NCI-H82 (cell line): ENCODE measurements at places on chromosomes 1 and 21.
A peak's percentile ranks its signal among the peaks of the same experiment; 100 is the strongest.

DNA sequence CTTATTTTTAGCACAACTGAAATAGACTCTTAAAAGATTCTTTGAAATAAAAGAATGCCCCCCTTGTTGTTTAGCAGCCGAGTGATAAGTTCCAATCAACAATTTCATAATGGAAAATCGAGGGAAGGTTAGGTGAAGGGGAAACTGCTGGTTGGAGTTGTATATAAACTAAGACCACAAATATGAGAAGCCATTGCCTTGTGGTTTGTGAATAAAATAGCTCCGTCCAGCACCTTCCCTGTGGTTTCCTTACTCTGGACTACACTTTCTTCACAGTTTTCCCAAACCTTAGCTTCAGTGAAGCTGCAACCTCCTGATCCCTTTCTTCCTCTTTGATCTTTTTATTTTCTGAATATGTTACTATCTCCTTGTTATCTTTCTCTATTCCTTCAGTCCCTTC is 6.7 kb upstream of the RAB3GAP2 start:
- DNase-seq, result no peak

DNA sequence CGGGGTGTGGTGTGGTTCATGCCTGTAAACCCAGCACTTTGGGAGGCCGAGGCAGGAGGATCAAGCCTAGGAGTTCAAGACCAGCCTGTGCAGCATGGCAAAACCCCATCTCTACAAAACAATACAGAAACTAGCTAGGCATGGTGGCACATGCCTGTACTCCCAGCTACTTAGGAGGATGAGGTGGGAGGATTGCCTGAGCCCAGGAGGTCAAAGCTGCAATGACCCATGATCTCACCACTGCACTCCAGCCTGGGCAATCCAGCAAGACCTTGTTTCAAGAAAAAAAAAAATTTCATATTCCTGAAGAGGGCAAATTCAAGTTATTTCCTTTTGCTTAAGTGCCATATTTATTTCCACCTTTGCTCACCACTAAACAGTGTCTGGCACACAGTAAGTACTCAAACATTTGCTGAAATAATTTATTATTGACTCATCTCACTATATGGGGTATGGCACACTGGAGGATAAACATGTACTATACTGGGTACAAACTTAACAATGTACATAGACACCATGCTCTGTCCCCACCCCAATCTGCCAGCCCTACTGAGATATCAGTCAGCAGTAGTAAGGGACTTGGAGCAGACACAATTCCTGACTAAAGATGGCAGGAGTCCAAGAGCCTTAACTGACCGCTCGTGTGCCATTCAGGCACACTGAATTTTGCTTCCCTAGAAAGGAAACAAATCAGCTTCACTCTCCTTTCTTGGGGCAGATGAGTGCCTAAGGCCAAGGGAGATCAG is 15.5 kb downstream of the MEAF6 start:
- DNase-seq, result no peak

DNA sequence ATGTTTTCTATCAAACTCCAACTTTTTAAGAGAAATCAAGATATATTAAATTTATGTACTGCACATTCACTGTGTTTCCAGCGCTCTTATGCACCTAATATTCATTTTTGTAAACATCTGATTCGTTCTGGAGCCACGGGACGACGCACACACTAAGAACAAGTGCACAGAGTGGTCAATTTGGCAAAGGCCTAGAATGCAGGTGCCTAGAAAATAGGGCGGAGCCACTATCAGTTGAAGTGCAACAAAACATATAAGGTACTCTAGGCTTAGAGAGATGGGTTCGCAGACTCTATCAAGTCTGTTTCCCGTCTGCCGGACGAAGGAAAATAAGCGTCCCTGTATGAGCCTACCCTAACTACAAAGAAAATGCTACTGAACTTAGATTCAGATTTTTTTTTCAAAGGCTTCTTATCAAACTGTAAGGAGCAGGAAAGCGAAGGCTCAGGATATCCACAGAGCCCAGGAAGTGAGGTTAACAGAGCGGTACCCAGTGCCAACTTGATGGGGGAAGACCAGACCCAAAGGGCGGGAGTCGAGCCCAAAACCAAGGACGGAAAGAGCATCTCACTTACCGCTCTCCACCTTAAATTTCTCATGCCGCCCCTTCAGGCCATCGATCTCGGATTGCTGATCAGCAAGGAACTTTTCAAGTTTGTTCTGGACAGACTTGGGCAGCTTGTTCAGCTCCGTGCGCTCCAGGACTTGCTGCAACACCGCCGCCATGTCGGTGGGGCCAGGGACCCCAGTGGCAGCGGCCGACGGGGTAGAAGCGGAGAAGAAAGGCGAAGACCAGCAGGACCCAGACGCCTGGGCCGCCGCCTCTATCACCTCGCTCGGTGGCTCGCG is 526 bp downstream of the TPR start:
- peak; percentile 68 for DNase-seq

DNA sequence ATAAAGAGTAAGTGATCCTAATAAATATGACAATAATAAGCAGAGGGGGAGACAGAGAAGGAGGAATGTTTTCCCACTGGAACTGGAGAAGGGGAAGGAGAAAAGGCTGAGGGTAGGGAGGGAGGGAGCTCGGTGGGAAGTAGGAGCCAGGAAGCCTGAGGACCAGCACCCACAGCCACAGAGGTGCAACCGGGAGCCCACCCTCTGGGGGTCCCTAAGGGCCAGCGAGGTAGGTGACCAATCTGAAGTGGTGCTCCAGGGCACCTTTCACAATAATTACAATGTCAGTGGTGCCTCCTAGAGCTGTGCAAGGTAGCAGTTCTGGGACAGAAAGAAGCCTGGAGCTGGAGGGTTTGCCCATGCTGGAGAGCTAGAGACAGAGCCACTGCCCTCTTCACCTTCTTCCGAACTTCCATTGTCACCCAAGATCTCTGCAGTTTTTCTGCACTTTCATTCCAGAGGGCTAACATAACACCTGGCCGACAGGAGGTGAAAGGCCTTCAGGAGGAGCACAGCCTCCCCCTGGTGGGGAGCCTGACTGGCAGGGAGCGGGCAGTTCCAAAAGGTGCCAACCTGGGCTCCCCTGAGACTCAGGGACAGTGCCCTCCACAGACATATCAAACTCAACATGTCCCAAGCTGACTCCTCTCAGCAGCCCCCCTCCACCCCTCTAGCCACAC is 4.1 kb upstream of the AHCYL1 start:
- DNase-seq, result peak; percentile 11

- DNase-seq, result no peak
These were observed 17.6 kb downstream of the RABIF start for GRCh38 chr1:202871367-202871766.

DNA sequence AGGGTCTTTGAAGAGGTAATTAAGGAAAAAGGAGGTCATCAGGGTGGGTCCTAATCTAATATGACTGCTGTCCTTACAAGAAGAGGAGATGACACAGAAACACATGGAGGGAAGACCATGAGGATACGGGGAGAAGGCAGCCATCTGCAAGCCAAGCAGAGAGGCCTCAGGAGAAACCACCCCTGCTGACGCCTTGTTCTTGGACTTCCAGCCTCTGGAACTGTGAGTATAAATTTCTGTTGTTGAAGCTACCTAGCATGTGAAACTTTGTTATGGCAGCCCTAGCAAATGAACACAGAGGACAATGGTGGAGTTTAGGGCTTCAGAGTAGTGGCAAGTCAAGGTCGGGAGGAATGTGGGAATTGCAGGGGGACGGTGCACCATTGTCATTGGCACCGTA is 36.7 kb upstream of the FAM89A start:
- no peak for DNase-seq

DNA sequence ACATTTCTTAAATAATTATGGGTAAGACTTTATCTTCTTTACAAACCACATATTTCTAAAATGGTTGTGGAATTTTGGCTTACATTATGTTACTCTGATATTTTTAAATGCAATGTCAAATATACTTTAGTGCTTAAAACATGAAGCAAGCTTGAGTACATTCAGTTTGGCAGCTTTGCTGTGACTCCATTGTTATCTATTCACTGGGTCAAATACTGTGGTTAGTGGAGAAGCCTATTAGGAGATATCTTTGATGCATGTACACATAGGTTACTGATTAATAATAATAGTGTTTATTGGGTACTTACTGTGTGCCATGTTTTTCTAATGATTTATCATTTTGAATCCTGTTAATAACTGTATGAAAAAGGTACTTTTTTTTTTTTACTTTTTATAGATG is 520.4 kb upstream of the B3GALT2 start:
- no peak for DNase-seq

GRCh38 chr1:173532237-173532636 is 55.1 kb downstream of the PRDX6 start:
- DNase-seq, result no peak

DNA sequence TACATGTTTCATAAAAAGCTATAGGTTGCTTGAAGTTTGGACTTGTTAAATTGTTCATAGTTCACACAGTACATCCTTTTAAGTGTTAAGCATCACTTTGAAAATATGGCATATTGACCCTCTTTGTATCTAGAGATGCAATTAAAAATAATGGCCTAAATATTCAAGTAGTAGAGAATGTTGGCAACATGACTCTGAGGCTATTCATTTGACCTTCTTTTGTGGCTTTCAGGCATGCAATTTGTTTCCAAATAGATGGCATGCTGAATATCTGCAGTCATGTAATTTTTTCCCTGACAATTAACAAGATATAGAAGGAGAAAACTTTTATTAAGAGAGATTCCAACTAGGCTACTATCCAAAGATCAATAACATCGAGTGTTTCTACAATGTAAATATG is 230.5 kb upstream of the ZRANB2 start:
- no peak for DNase-seq

GRCh38 chr1:174789399-174789798 is 210.3 kb upstream of the CACYBP start:
- DNase-seq, result no peak

DNA sequence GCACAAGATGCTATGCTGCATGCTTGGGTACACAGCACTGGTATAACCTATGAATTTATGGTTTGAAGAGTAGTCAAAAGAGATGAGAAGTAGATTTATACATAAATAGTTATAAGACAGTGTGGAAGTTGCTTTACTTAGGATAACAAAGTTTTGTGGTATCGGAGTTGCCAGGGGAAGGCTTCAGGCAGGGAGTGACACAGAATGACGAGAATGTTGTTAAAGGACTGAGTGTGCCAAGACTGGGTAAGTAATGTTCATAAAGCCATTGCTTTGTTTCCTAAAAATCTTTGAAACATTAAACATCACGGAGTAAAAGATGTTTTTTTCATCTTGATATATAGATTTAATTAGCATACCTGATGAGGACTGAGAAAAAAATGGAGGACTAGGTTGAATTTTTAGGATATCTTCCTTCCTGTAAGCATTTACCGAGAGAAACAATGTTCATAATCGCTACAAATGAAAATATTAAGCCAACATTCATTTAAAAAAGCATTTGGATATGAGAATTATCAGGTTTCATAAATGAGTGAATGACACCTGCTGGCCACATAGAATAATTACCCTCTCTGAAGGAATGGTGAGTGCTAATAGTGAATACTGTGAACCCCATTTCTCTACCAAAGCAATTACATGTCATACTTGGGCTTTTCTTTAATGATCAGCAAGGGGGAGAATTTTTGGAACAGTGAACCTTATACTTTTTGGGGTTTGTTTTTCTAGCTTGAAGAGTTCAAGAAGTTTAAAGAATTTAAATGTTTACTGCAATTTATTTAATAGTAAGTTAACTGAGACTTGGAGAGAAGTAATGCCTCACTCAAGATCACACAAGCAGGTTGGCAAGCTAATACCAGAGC is 28.4 kb downstream of the EXTL2 start:
- DNase-seq, result peak; percentile 44

DNA sequence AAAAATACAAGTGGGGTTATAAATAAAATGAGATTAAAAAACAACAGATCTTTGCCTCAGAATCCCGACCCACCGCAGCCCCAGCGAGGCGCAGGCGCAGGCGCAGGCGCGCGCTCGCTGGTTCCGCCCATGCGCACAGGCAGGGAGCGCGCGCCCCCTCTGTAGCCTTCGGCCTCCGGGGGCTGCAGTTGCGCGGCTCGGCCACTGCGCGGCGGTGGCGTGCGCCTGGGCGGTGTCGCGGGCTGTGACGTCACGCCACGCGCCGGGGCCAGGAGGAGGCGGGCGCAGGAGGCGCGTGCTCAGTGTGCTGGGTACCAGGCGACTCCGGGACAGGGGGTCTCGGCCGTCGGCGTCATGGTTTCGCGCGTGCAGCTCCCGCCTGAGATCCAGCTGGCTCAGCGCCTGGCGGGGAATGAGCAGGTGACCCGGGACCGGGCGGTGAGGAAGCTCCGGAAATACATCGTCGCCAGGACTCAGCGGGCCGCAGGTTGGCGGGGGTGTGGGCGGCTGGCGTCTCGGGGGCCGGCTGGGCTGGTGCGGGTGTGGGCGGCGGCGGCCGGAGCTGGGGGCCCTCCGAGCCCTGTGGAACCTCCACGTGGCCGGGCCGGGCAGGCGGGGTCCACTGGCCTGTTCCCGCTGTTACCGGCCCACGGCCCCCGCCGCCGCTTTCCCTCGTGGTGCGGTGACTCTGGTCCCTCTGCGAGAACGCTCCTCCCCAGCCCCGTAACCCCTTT is at the start of gene RRP1:
RRP1 (plus strand) TSS at position 302 of the 734 bp plus-strand sequence; CDS start at position 355, 53 bp downstream.
- DNase-seq, result peak; percentile 93

- no peak for DNase-seq
These were observed 409.5 kb upstream of the ADGRL2 start for GRCh38 chr1:81391125-81391828.

DNA sequence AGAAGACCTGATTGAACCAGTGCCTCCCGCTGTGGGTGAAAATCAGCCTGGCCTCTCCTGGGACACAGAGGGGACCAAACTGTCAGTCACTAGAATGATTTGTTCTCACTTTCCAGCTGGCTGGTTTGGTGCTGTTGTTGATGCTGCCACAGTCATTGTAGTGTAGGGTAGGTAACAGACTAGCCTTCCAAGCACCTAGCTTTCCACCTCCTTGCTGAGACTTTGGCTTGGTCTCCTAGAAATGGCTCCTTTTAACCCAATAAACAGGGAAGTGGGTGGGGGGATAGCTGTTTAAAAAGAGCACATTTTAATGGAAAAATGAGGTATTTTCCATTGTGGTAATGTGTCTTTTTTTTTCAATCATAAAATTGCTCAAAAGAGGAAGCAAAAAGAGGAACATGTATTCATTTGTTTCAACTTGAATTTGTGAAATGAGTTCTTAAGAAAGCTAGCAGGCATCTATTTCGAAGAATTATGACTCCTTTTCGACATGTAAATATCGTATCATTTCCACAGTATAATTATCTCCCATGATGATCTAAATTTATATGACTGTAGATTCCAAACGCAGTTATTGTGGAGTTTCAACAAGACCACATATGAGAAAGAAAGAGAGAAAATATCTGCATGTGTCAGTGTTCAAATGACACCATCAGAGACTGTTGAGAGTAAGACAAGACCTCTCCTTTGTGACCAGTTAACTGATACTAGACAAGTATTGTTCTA is 190.1 kb downstream of the HLX start:
- no peak for DNase-seq
